ENCODE measurements at places on chromosomes 12 and 14.

- no peak for DNase-seq
These were observed 83.4 kb upstream of the NTF3 start for GRCh38 chr12:5348491-5348890.

DNA sequence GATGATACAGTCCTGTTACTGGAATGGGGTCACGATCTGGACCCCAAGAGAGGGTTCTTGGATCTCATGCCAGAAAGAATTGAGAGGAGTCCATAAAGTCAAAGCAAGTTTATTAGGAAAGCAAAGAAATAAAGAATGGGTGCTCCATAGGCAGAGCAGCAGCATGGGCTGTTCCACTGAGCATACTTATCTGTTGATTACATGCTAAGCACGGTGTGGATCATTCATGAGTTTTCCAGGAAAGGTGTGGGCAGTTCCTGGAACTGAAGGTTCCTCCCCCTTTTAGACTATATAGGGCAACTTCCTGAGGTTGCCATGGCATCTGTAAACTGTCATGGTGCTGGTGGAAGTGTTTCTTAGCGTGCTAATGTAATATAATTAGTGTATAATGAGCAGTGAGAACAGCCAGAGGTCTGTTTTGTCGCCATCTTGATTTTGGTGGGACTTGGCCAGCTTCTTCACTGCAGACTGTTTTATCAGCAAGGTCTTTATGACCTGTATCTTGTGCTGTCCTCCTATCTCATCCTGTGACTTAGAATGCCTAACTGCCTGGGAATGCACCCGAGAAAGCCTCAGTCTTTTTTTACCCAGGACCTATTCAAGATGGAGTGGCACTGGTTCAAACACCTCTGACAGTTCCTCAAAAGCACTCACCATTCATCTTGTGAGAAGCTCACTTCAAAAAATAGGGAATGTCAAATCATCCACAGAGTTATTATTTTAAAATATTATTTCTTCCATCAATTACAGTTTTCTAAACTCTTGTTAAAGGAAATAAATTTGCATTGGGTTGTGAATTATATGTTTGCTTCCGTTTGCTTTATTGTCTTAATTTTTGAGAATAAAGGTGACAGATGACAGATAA lies 1358.8 kb upstream of the TMEM132C start:
- DNase-seq: no peak

DNA sequence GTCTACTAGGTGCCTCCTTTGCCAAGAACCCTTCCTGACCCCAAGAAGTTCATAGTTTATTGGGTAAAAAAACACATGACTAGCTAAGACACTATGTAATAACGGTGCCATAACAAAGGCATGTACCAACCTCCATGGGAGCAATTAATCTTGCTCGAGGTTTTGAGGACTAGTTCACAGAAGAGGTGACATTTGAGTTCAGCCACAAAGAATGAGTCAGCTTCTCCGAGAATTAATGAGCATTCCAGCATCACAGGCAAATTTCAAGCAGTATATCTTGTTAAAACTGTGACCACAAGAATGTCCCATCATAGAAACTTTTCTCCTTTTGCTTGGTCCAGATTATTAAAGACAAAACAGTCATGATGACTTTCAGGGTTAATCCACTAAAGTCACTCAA lies 113.0 kb upstream of the RAP1B start:
- DNase-seq: no peak

GRCh38 chr12:103802586-103802886 lies 38.5 kb downstream of the NT5DC3 start:
- DNase-seq: no peak

GRCh38 chr12:52874573-52875435 lies 26.0 kb upstream of the KRT78 start:
- no peak for DNase-seq

DNA sequence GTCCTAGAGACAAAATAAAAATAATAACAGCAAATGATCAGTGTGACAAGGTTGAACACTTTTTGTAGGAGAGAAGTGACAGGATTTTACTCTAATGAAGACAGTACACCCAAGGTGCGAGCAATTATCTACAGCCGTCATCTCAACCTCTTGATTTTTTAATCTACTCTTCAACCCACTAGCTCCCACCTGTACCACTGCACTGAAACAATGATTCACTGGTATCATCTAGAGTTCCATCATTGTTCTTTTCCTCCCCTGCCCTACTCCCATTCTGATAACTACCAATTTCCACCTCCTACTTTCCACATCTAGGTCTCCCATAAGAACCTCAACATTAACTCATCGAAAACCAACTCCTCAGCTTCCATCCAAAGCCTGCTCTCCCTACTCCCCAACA lies 99.8 kb downstream of the PPP2R5E start:
- no peak for DNase-seq

DNA sequence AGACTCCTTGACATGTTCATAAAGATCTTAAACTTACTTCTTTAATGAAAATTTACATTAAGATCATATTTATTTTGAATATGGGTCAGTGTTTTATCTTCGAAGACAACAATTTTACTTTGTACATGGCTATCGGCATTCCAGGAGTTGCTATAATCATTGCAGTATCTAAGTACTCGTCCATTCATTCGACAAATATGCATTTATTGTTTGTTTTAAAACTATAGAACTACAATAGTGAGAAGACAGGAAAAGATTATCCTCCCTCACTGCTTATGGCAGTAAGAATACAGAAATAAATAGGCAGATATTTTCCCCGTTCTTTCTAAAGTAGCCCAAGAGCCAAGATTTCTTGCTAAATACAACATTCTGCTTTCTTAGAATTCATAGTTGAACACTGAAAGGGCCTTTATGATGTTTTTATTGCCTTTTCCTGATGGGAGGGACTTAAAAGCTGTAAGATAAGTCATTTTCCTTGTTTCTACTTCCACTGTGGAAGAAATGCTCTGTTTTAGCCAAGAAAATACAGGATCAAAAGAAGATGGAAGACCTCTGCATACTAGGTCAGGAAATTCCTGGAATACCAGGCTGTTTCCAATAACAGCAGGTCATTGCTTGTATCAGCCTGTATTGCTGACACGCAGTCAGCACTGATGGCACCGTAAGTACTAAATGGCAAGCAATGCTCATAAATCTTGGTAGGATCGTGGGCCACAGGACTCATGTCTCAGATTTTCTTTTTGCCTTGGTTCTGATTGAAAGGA lies 521.0 kb upstream of the ATP2B1 start:
- DNase-seq: no peak

GRCh38 chr14:51012055-51012454 lies 67.8 kb upstream of the PYGL start:
- DNase-seq: no peak

DNA sequence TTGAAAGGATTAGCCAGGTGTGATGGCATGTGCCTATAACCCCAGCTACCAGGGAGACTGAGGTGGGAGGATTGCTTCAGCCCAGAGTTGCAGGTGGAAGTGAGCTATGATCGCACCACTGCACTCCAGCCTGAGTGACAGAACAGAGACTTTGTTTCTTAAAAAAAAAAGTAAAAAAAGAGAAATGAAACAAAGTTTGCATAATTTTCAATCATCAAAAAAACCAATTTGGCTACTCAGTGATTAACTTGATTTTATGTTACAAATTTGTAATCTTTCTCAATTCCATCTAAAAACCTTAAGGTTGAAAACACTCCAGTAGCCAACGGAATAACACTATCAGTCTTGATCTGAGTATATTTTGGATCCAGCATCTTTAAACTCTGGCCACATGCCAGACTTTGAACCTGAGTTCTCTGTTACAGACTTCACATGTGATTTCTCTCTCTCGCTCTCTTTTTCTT lies 12.6 kb upstream of the DENND5B start:
- DNase-seq: no peak

DNA sequence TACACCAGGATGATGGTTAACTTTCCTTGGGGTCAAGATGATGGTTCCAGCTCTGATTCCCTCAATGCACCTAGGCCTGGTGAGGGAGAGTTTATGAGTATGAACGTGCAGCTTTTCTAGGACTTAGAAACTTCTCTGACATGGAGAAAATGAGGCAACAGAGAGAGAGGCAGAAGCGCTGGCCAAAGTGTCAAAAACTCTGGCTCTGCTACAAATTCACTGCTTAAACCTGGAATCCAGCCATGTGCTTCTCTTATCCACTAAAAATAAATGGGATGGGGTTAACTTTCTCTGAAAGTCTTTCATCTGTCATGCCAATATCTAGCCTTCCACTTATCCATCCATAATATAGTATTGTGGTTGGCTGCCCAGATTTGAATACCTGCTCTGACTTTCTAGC lies 568.7 kb downstream of the MED13L start:
- no peak for DNase-seq

DNA sequence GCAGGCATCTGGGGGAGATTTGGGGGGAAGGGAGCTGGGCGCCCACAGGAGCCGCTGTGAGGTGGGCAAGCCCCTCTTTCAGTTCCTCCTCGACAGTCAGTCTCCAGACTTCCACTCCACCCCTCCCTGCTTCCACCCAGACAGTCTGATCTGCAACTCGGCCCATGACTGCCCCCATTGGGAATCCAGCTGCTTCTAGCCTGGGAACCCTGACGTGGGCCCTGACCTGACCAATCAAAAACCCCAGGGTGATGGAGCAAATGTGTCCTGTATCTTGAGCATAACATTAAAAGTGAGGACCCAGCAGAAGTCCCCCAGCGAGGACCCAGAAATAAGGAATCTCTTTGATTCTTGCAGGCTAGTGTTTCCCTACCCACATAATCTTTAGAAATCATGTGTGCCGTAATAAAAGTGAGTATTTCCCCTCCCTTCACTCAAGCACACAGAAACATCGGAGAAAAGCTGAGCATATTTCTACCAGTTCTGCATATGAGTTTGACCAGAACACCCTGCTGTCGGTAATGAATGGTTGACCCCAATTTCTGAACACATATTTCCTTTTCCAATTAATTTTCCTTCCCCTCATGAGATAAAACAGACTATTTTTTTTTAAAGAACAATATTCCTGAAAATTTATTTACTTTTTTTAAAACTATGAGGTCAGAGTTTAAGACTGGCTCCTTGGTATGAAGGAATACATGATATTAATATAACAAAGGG lies 6.4 kb downstream of the SSH1 start:
- DNase-seq: no peak

GRCh38 chr14:51873221-51873893 lies 12.9 kb downstream of the GNG2 start:
- no peak for DNase-seq

DNA sequence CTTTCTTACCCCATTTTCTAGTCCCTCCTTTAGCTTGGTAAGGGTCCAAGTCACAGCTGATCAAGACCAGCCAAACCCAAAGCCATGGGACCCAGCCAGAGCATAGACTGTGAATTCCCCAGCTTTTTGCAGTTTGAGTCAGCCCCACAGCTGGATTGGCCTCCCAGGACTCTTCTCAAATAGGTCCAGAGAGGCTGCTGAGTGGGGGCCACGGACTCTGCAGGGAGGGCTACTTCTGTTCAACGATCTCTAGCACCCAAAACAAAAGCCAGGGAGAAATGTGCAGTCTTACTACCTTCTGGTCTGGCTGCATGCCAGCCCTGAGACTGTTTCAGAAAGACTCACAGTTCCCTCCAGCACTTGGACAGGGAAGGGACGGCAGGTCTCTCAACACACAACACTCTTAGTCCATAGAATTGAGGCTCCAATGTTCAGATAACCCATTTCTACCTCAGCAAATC lies 1.6 kb downstream of the VDR start:
- no peak for DNase-seq

GRCh38 chr12:110697236-110697635 lies 8.3 kb upstream of the HVCN1 start:
- DNase-seq: no peak

DNA sequence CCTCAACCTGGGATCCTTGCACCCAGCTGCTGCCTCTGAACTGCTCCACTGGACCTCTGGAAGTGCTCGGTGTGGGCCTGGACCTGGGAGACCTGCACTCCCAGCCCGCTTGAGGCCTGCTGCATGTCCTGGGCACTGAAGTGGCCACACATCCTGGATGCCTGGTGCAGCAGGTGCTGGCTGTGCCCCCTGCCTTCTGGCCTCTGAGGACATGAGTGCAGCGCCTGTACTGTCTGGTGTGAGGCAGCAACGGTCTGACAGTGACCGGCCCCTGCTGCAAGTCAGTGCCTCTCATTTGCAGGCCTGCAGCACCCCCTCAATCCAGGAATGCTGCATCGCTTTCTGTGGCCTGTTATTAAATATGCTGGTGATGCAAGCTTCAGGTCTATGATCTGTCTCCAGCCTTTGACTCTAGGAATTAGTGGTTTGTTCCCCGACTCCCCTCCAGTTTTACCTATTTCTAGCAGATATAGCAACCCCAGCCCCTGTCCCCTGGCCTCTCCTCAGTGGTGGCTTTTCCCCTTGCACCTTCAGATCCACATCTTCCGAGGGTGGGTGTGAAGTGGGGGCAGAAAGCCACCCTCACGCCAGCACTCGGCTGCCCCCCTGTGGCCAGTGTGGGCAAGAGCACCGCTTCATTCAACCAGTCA lies 3.6 kb downstream of the SMIM41 start:
- peak; percentile 39 for DNase-seq

GRCh38 chr14:104084251-104085002 lies 1.1 kb upstream of the ASPG start:
- DNase-seq: no peak

- DNase-seq: no peak
These were observed 130.3 kb upstream of the NUDT4 start for GRCh38 chr12:93247313-93247991.

GRCh38 chr12:3195859-3196483 lies 118.8 kb downstream of the TSPAN9 start:
- no peak for DNase-seq

GRCh38 chr14:99793213-99794150 lies at the start of gene EML1:
TSS of gene EML1 (plus strand) at chr14:99793413. CDS start at chr14:99793477, 64 bp downstream.
- peak; percentile 19 for DNase-seq

DNA sequence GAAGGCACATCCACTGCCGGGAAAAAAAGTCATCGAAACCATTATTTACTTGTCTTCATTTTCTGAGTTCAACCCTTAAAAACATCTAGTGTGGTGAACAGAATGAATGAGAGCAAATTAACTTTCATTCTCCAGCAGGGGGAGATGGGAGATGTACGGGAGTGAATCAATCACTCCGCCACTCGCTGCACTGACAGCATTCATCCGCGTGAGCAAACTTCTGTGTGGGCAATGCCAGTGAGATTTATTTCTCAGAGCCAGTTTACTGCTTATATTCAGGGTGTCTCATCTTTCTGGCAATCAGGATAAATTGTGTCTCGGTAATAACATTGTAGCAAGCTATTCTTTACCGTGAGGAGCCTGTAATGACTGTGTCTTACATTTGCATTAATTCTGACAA lies 463.6 kb upstream of the MIS18BP1 start:
- DNase-seq: peak; percentile 55

DNA sequence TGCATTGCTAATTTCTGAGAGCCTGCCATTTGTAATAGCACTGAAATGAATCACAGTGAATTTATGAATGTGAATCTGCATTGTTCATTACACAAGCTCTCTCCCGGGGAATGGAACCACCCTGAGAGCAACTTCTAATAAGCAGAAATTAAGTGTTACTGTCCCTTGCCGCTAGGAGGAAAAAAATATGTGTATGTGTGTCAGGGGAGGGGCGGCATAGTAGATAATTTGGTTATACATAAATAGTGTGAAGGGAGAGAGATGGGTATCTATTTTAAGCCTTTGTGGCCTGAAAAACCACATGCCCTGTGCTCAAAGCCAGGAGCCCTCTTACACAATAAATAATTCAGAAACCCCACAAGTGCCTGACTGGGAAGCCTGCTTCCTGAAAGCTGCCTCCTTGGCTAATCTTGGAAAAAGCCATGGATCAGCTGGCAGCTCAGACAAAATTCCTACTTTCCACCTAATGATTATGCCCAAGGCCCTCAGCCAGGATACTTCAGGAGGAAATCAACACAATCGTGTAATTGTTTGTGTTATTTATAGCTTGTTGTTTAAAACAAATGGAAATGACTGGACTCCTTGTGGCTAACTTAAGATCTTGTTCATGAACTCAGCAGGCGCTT lies 366.2 kb upstream of the KITLG start:
- DNase-seq: no peak

Measured in Jurkat, Clone E6-1 (cell line).